Activated CD8-positive, alpha-beta memory T cell treated with anti-CD3 and anti-CD28 coated beads, Interleukin-2, amount 10 ng/mL, durations not matched to agents 7 days and 5 days (primary cell): ENCODE measurements at places on chromosomes 13 and 19. TPM values are rescaled to one million over a fixed set of nuclear protein-coding genes. Genes with fewer than 3 reads are reported as not detected.

DNA sequence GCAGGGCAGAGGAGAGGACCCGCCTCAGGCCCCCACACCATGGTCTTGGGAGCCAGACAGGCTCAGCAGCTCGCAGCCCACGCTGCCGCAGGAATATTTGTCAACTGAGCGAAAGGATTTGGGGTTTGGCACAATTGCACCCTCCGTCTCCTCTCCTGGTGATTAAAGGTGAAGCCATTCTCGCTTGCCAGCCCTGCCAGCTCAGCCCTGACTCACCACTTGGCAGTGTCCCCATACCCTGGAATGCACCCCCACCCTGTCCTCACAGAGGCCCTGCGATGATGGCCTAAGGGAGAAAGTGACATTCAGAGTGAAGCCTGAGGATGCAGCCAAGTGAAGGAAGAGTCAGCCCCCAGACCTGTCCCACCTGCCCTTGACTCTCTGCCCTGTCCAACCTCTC, 18.8 kb downstream of the CYTH2 start:
- H3K27me3 ChIP-seq = peaks cover 26% of the 10 kb centered on the region
- DNase-seq = no peak
- H3K36me3 ChIP-seq = no peaks in the 10 kb centered on the region
- H3K4me3 ChIP-seq = no peak overlapping the region
- H3K4me1 ChIP-seq = peaks cover 20% of the 10 kb centered on the region
- no peak overlapping the region for H3K27ac ChIP-seq

ZNF442 gene
- 0.55 TPM for total RNA-seq

KLK14 gene
- total RNA-seq = 0.89 TPM

F10 gene
- total RNA-seq = not detected

DNA sequence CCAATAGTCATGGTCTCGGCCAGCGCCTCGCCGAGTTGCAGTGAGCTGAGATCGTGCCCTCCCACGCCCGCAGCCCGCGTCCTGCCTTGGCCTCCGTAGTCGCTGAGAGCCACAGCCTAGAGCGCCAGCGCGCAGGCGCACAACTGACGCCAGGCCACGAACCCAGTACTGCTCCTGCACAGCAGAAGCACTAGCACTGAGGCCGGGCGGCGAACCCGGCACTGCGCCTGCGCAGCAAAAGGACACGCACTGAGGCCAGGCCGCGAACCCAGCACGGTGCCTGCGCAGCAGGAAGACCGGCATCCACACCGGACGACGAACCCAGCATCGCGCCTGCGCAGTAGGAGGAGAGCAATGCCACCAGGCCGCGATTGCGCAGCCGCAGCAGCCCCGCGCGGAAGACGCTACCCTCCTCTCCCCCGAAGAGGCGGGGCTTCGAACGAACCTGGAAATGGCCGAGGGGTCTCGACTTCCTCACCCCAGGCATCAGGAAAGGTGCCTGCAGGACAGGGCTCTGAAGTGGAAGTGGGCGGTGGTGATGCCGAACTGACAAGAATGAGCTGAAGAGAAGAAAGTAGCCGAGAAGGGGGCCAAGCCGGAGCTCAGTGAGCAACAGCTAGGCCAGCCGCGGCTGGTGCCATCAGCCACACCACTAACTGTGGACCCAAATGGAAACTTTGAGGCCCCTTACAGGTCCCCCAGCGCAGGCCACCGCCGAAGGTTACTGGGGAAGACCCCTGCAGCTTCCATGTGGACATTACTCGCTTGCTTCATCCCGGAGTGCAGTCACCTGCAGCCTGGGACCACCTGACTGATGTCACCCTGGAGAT, 7.5 kb downstream of the F10 start:
- H3K27ac ChIP-seq = no peak overlapping the region
- peak; percentile 53 for DNase-seq

GRCh38 chr19:53906211-53907192, 2.6 kb upstream of the CACNG7 start:
- peaks cover 25% of the 10 kb centered on the region for H3K4me1 ChIP-seq
- no peak overlapping the region for H3K4me3 ChIP-seq
- peak; percentile 71 for DNase-seq
- peaks cover 2% of the 10 kb centered on the region for H3K36me3 ChIP-seq
- peaks cover 69% of the 10 kb centered on the region for H3K27me3 ChIP-seq

DNA sequence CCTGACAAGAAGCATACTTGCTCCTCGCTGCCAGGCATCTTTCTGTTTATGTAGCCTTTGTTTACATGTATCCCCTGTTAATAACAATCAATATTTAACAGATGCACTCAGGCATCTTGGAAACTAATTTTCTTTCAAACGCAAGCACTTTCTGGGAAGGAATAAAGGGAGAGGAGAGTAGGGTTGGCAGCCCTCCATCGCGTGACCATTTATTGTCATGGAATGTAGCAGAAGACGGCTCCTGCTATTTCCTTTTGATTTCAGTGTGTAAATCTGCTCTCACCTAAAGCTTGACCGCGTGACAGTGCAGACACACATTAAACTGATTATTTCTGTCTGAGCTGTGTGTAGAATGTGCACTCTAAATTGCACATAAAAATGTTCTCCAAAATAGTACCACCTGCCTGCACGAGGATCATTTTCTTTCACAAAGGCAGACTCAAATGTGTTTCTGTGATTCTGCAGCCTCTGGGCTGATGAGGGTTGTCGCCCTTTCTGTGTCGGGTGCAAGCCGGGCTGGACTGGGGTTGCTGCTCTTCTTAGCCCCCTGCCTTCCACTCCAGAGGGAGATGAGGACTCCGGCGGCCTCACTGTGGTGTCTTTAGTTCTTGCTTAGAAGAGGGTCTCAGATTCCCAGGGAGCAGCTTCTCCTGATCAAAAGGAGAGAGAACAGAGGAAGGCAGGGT, 223.5 kb upstream of the MAB21L1 start:
- no peaks in the 10 kb centered on the region for H3K36me3 ChIP-seq
- H3K4me3 ChIP-seq = no peak overlapping the region
- DNase-seq = no peak

- H3K27me3 ChIP-seq = no peaks in the 10 kb centered on the region
- peak overlapping the region; percentile 59 for H3K4me3 ChIP-seq
- peaks cover 34% of the 10 kb centered on the region for H3K4me1 ChIP-seq
Measured at GRCh38 chr19:3671680-3672574, 28.3 kb downstream of the PIP5K1C start.

DNA sequence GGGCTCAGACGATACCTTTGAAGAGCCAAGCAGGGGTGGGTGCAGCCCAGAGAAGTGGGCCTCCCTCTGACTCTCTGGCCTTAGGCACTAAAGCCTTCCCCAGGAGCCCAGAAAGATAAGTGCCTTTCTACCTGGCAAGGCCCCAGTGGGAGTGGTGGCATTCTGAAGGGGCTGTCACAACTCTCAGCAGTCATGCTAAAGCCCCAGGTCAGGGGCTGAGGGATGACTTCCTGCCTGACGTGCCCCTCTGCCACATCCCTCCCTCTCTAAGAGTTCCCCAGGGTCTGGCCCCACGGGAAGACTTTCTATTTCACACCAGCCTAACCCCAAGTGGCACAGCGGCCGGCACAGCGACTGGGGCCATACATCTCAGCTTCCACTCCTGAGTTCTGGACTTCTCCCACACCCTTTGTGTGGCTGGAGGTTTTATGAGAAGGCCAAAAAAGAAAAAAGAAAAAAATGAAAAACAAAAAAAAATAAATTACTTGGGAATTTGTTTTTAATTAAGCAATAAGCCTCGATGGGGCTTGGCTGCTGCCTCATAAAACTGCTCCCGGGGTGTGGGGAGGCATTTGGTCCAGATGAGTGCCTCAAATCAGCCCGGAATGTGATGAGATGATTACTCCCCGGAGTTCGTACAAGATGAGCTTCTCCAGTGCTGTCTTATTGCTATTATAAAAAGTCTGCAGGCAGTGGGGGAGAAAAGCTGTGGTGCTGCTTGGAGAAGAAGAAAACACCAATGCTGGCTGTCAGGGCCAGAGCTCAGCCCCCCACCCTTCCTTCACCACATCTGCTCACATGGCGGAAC, 28.5 kb upstream of the PLEKHF1 start:
- no peak for DNase-seq
- peaks cover 11% of the 10 kb centered on the region for H3K27me3 ChIP-seq
- H3K27ac ChIP-seq = no peak overlapping the region

DNA sequence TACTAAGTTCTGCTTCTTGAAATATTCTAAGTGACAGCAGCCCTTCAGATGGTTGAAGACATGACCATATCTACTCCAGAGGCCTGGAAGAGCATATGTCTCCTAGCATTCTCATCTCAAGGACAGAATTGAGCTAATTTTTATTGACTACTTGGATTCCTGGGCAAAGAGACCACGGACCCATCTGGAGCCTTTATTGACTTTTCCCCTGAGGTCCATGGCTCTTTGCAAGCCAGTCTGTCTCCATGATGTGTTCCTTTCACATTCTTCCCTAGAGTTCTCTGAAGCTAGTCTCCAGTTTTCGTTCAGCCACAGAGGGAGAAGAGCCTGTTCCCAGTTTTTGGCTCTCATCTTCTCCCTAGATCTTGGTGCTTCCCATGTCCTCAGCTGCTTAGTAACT, 202.7 kb downstream of the PCCA start:
- H3K36me3 ChIP-seq = peaks cover 1% of the 10 kb centered on the region
- H3K4me1 ChIP-seq = no peaks in the 10 kb centered on the region
- H3K4me3 ChIP-seq = no peak overlapping the region
- H3K27me3 ChIP-seq = no peaks in the 10 kb centered on the region
- no peak overlapping the region for H3K27ac ChIP-seq

BRME1 gene
- total RNA-seq = 4.4 TPM

GRCh38 chr13:39144391-39144790, 106.1 kb downstream of the NHLRC3 start:
- DNase-seq = no peak
- no peak overlapping the region for H3K27ac ChIP-seq
- no peak overlapping the region for H3K4me3 ChIP-seq
- H3K27me3 ChIP-seq = peaks cover 41% of the 10 kb centered on the region
- H3K36me3 ChIP-seq = no peaks in the 10 kb centered on the region

DNA sequence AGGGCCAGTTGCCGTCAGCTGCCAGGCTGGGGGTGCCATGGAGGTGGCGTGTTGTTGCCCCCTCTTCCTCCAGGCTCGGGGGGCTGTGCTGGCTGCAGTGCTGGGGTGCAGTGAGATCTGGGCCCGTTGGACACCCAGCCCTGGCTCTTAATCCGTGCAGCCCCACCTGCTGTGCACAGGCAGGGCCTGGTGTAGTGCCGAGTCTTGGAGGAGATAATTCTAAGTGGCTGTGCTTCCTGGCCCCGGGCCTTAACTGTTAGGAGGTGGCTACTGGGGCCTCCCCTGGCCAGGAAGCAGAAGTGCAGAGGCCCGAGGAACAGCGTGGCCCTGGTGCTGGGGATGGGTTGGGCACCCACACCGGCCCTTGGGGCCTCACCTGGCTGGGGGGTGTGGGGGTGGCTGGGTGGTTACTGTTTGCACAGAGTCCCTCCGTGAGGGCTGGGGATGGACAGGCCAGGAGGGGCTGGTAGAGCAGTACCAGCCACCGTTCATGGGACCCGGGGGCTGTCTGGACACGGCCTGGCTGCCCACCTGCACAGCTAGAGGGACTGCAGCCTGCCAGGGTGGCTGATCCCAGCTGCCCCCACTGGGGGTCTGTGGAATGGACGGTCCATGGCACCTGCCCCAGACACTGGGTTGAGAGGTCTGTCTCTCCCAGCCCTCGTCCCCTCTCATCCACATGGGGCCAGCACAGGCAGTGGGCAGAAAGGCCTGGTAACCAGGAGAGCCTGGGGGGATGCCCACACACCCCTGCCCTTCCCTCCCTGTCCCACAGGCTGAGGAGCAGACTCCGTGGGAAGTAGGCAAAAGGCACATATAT, 3.3 kb downstream of the GPX4 start:
- H3K27me3 ChIP-seq = no peaks in the 10 kb centered on the region
- H3K27ac ChIP-seq = no peak overlapping the region
- peaks cover 3% of the 10 kb centered on the region for H3K36me3 ChIP-seq
- no peak overlapping the region for H3K4me3 ChIP-seq

GEMIN7 gene
- 34.4 TPM for total RNA-seq

DNA sequence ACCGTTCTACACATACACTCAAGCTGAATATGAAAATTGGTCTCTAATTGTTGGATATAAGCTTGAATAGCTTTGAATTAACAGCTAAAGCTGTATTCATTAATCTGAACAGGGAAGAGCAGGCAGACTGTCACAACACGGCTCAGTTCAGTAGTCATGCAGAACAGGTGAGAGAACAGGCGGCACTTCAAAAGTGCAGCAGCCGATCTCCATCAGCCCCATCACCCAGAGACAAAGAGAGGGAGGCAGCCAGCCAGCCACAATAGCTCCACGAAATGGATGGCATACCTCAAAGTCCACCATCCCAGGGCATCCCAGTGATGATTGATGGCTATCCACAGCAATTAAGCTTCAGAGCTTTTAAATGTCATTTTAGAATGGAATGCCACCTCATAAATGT, 419.2 kb downstream of the OLFM4 start:
- no peak for DNase-seq
- H3K4me1 ChIP-seq = no peaks in the 10 kb centered on the region
- no peak overlapping the region for H3K27ac ChIP-seq

GRCh38 chr13:40285634-40286033, 380.8 kb downstream of the FOXO1 start:
- DNase-seq = no peak
- H3K27ac ChIP-seq = no peak overlapping the region
- H3K36me3 ChIP-seq = no peaks in the 10 kb centered on the region
- H3K27me3 ChIP-seq = no peaks in the 10 kb centered on the region

DNA sequence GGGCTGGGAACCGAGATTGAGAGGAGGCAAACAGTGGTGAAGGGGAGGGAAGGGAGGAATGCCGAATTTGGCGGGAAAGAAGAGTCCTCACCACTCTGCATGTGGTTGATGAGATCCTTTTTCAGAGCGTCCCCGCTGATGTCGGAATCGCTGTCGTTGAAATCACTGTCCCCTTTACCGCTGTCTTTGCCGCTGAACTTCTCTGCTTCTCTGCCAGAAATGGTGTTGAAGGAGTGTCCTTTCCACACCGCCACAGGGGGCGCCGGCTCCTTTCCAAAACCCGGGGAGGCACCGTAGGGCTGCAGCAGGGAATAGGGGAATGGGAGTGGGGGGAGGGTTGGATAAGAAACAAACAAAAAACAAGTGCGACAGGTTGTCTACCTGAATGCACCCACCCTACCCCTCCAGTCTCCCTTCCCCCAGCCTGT, 3.1 kb downstream of the PCDH8 start:
- no peak overlapping the region for H3K27ac ChIP-seq
- no peaks in the 10 kb centered on the region for H3K36me3 ChIP-seq
- no peak for DNase-seq
- no peak overlapping the region for H3K4me3 ChIP-seq

GRCh38 chr19:54434112-54434872, 14.7 kb upstream of the LENG8 start:
- H3K27me3 ChIP-seq = peaks cover 2% of the 10 kb centered on the region
- peak overlapping the region; percentile 54 for H3K27ac ChIP-seq
- H3K4me1 ChIP-seq = peaks cover 13% of the 10 kb centered on the region
- peaks cover 4% of the 10 kb centered on the region for H3K36me3 ChIP-seq
- no peak for DNase-seq

- no peak overlapping the region for H3K4me3 ChIP-seq
- DNase-seq = no peak
- H3K36me3 ChIP-seq = no peaks in the 10 kb centered on the region
Measured at GRCh38 chr13:89746554-89746953, 1600.9 kb upstream of the MIR17HG start.

GRCh38 chr13:112567161-112567862, 20.6 kb downstream of the TUBGCP3 start:
- peaks cover 4% of the 10 kb centered on the region for H3K4me1 ChIP-seq
- H3K4me3 ChIP-seq = no peak overlapping the region
- peaks cover 27% of the 10 kb centered on the region for H3K36me3 ChIP-seq
- no peaks in the 10 kb centered on the region for H3K27me3 ChIP-seq
